SJSA1 (cell line): ENCODE measurements at places on chromosomes 3 and 15. TPM values are rescaled to one million over a fixed set of nuclear protein-coding genes. Genes with fewer than 3 reads are reported as not detected.

The TUSC7 gene
- not detected in 2 replicates for total RNA-seq

The RARRES1 gene
- total RNA-seq = 0.66 and 4.9 TPM in 2 replicates

The DUOXA1 gene
- total RNA-seq = not detected in 2 replicates

The ACTC1 gene
- total RNA-seq = 1.4 and 5.8 TPM in 2 replicates

The LRRK1 gene
- 0.75 and 3.7 TPM in 2 replicates for total RNA-seq

The CNTN3 gene
- total RNA-seq = not detected in 2 replicates

The PIK3R4 gene
- 21.7 and 22.5 TPM in 2 replicates for total RNA-seq

The SPINK8 gene
- total RNA-seq = not detected in 2 replicates

The MUC20 gene
- not detected in 2 replicates for total RNA-seq

The CCDC9B gene
- 29.5 and 39.0 TPM in 2 replicates for total RNA-seq

The FAM43A gene
- total RNA-seq = 14.2 and 17.6 TPM in 2 replicates

The FAM81A gene
- 1.6 and 2.8 TPM in 2 replicates for total RNA-seq

The PHLDB2 gene
- total RNA-seq = 29.3 and 40.5 TPM in 2 replicates

The SOX2 gene
- total RNA-seq = 25.6 and 26.8 TPM in 2 replicates

The CLDN18 gene
- total RNA-seq = not detected in 2 replicates

The OXTR gene
- 4.4 and 5.3 TPM in 2 replicates for total RNA-seq

The DAZL gene
- total RNA-seq = not detected in 2 replicates

The ACKR2 gene
- not detected in 2 replicates for total RNA-seq

The STRC gene
- not detected in 2 replicates for total RNA-seq

The SLC9C1 gene
- total RNA-seq = not detected in 2 replicates

The LRRC31 gene
- not detected in 2 replicates for total RNA-seq

The NDN gene
- total RNA-seq = 41.2 and 41.5 TPM in 2 replicates

The SYNPR gene
- total RNA-seq = not detected in 2 replicates

The GABPB1 gene
- total RNA-seq = 67.9 and 76.2 TPM in 2 replicates

The SV2B gene
- not detected in 2 replicates for total RNA-seq

The SEMA7A gene
- total RNA-seq = 5.2 and 5.4 TPM in 2 replicates

The CDC25A gene
- total RNA-seq = 29.1 and 36.0 TPM in 2 replicates

The CA12 gene
- total RNA-seq = 3.7 and 5.6 TPM in 2 replicates

The GUCA1C gene
- total RNA-seq = not detected in 2 replicates

The FBXO40 gene
- total RNA-seq = not detected in 2 replicates

The ATP13A5 gene
- not detected in 2 replicates for total RNA-seq

The KPNA1 gene
- total RNA-seq = 25.0 and 47.1 TPM in 2 replicates

The DNAJC13 gene
- 28.2 and 43.2 TPM in 2 replicates for total RNA-seq

The HDC gene
- not detected in 2 replicates for total RNA-seq

The XCR1 gene
- total RNA-seq = not detected in 2 replicates

The IL17RB gene
- total RNA-seq = not detected in 2 replicates

The ZNF717 gene
- total RNA-seq = 1.5 and 2.8 TPM in 2 replicates

The CAMP gene
- not detected in 2 replicates for total RNA-seq

The SNAP23 gene
- 88.9 and 163 TPM in 2 replicates for total RNA-seq

The AADAC gene
- total RNA-seq = 0.34 TPM in 2 replicates

The KLF13 gene
- total RNA-seq = 60.4 and 62.4 TPM in 2 replicates

The KLHL40 gene
- total RNA-seq = not detected in 2 replicates

The TM4SF1 gene
- total RNA-seq = 117 and 140 TPM in 2 replicates

The ECE2 gene
- not detected in 2 replicates for total RNA-seq

The INSYN1 gene
- total RNA-seq = 0.09 TPM in 1 of 2 replicates, not detected in the other

The CD276 gene
- 81.2 and 148 TPM in 2 replicates for total RNA-seq
